ENCODE measurements at places on chromosomes 3 and 15. TPM values are rescaled to one million over a fixed set of nuclear protein-coding genes. Genes with fewer than 3 reads are reported as not detected.

ATP2B2 gene
- 0.05 TPM for total RNA-seq

PARP3 gene
- 4.6 TPM for total RNA-seq

DNA sequence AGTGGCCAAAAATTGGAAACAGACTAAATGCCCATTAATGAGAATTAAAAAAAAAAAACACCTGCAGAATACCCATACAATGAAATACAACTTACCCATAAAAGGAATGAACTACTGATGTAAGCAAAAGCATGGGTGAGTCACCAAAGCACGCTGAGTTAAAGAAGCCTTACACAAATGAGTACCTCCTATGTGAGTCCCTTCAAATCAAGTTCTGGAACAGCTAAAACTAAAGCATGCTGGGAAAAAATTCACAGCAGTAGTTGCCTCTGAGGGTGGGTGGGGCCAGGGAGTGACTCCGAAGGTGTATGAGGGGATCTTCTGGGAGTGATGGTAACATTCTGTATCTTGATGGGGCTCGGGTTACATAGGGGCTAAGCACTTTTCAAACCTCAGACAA, 11.4 kb downstream of the MYO5C start:
- DNase-seq = peak; percentile 46

DNA sequence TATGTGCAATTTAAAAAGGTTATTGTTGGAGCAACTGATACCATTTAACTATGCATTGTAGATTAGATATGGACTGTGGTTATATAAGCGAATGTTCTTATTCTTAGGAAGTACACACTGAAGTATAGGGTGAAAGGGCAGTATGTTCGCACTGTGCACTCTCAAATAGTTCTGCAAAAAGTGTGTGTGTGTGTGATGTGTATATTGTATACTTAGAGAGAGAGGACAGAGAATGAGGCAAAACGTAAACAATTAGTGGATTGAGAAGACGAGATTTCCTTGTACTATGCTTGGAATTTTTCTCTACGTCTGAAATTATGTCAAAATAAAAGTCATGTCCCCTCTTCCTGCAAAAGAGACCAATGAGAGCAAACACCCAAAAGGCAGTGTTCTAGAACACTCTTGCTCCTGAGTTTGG, 30.4 kb downstream of the LSM3 start:
- peak; percentile 23 for DNase-seq

- no peak for DNase-seq
Measured at GRCh38 chr3:168383573-168383972, 287.8 kb upstream of the GOLIM4 start.

- DNase-seq = no peak
Measured at GRCh38 chr15:98731712-98732450, 83.5 kb downstream of the IGF1R start.

- peak; percentile 81 for DNase-seq
Measured at GRCh38 chr15:32706704-32707103, 11.1 kb upstream of the GREM1 start.

DNA sequence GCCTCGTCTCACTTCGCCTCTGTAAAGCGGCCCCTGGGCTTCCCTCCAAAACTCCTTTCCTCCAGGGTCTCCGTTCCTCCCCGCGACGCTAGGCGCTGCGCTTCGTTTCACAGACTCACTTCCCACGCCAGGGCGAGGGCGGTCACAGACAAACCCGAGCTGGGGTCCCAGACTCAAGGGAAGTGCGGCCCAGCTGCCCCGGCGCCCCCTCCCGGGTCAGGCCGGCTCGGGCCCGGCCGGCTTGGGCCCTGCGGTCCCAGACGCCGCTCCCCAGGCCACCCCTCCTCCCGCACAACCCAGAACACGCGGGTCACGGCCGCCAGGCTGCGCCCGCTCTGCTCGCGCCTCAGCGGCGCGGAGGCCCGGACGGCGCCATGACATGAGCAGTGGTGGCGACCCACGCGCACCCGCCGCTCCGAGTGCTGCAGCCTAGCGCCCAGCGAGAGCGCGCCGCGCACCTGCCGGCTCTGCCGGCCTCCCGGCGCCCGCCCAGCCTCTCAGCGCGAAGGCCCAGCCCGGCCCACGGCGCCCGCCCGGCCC, 547 bp downstream of the NUP210 start:
- no peak for DNase-seq

DNA sequence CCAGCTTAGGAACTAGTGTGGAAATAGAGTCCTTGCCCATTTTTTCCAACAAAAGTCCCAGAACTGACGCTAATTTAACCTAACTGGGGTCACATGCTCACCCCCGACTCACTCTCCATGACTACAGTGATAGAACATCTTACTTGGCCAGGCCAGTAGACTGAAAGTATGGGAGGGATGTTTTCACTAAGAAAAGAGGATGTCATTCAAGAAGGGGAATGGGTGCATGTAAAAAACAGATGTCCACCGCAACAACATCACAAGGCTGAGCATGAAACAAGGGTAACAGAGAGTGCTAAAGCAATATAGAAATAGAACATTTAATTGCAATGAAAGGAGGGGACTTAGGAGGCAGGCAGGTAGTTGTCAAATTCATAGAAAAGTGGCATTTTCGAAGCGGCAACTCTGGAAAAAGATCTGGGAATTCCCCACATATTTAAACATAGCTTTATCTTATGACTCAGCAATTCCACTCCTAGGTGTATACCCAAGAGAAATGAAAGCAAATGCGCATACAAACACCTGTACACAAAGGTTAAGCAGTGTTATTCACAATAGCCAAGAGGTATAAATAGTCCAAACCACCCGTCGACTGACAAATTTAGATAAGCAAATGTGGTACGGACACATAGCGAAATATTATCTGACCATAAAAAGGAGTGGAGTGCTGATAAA, 41.1 kb upstream of the UBE2E2 start:
- peak; percentile 8 for DNase-seq

DNA sequence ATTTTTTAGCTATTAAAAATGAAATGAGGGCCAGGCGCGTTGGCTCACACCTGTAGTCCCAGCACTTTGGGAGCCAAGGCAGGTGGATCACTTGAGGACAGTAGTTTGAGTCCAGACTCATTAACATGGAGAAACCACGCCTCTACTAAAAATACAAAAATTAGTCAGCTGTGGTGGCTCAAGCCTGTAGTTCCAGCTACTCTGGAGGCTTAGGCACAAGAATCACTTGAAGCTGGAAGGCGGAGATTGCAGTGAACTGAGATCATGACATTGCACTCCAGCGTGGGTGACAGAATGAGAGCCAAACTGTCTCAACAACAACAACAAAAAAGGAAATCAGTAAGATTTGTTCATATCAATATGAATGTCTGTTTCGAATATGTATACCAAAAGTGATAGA, 517.1 kb downstream of the ROBO1 start:
- DNase-seq = no peak

DNA sequence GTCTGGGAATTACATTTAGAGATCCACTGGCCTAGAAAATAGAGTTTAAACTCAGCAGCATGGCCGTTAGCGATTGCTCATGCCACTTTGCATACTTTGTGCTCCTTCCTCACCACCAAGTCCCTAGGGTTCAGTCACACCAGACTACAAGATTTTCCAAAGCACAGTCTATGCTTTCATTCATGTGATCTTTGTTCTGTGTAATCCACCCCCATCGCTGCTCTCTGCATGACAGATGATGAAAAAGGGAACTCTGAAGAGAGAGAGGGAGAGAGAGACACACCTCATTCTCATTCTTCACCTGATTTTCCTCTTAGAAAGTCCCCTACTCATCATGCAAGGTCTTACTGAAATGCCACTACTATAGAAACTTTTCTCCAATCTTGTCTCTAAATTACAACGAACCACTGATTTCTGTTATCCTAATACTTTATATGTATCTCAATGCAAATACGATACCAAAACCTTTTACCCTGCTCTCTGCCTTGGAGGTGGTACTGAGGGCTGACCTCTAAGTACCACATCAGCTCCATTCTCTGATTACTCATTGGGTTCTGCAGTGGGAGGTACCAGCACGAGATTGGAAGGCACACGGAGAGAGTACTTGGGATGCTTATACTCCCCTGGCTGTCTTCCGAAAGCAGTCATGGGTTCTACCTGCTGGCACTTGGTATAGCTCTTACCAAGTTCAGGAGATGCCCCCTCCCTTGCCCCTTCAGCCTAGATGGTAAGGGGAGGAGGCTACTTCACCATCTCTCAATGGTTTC, 1.1 kb upstream of the PARP15 start:
- no peak for DNase-seq

GRCh38 chr3:72523429-72524151, 324.7 kb downstream of the SHQ1 start:
- no peak for DNase-seq

GRCh38 chr3:162765524-162765923, 1268.9 kb downstream of the OTOL1 start:
- no peak for DNase-seq

DNA sequence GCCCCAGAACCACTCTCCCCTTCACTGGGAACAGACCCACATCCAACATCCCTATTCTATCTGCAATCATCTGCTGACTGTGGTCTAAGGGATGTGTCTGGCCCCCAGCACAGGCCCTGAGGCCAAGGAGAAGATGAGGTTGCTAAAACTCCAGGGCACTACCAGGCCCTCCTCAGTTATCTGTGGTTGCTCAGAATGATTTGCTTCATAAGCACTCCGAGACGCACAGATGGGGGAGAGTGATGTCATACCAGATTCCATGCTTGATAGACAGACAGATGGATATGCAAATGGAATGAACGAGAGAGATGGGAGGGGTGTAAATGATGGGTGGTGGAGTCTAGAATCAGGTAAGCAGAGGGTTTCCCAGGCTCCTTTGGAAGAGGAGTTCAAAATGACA, 57.8 kb downstream of the CEMIP start:
- no peak for DNase-seq

All from astrocyte (in vitro differentiated cells and primary cell).